Effector CD8-positive, alpha-beta T cell (primary cell): ENCODE measurements at places on chromosomes 7 and 10.

DNA sequence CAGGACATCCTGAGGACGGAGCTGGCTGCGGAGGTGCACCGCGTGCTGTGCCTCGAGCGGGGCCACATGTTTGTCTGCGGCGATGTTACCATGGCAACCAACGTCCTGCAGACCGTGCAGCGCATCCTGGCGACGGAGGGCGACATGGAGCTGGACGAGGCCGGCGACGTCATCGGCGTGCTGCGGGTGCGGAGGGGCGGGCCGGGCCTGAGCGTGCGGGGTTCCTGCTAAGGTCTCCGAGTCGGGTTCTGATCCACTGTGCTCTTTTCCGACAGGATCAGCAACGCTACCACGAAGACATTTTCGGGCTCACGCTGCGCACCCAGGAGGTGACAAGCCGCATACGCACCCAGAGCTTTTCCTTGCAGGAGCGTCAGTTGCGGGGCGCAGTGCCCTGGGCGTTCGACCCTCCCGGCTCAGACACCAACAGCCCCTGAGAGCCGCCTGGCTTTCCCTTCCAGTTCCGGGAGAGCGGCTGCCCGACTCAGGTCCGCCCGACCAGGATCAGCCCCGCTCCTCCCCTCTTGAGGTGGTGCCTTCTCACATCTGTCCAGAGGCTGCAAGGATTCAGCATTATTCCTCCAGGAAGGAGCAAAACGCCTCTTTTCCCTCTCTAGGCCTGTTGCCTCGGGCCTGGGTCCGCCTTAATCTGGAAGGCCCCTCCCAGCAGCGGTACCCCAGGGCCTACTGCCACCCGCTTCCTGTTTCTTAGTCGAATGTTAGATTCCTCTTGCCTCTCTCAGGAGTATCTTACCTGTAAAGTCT, 10.4 kb downstream of the ATG9B start:
- DNase-seq, result peak; percentile 81

- DNase-seq, result no peak
These were observed 83.2 kb downstream of the CAMK1D start for GRCh38 chr10:12432402-12433189.

GRCh38 chr10:72274213-72274729, 547 bp downstream of the DDIT4 start:
- DNase-seq, result no peak

- DNase-seq, result no peak
These were observed 86.6 kb downstream of the NRBF2 start for GRCh38 chr10:63219749-63220148.

DNA sequence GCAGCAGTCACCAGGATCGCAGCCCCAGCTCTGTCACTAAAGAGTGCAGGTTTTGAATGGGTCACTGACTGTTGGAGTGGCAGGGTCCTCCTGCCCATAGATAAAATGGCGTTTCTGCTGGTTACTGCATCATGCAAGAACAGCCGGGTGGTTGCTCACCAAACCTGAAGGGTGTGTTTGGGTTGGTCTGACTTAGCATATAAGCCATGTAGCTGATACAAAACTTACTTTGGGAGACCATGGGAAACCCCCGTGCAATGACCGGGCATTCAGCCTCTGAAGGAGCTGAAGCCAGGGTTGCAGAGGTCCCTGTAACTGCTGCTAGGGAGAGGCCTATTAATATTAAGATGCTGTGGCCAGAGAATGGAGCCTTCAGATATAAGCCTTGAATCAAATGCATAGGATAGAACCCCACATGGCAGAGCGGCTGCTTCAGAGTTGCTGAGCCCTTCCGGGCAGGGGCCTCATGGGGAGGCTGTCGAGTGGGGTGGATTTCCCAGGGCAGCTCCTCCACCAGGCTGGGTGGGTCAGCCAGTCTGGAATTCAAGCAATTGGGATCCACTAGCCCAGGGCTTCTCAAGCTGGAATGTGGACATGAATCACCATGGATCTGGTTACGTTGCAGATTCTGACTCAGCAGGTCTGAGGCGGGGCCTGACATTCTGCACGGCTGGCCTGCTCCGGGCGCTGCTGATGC, 70.9 kb upstream of the CTBP2 start:
- DNase-seq, result no peak

GRCh38 chr10:48670978-48671913, 13.4 kb upstream of the WDFY4 start:
- no peak for DNase-seq

DNA sequence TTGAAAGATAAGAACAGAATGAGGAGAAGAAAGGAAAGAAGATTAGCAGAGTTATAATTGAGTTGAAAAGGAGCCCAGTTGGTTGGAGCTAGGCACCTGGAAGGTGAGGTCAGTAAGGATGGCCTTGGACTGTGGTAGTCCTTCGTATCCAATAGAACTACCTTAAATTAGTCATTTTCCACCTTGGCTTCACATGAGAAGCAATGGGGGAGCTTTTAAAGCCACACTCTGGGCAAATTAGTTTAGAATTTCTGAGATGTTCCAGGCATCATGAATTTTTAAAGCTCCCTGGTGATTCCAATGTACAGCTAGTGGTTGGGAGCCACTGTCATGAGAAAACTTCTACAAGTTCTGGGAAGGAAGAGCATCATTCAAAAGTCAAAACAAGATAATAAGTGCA, 27.3 kb upstream of the CYP3A5 start:
- no peak for DNase-seq

- DNase-seq, result no peak
These were observed 10.9 kb upstream of the PTN start for GRCh38 chr7:137354396-137354795.

- no peak for DNase-seq
These were observed 1.8 kb downstream of the IMPDH1 start for GRCh38 chr7:128407751-128408708.

DNA sequence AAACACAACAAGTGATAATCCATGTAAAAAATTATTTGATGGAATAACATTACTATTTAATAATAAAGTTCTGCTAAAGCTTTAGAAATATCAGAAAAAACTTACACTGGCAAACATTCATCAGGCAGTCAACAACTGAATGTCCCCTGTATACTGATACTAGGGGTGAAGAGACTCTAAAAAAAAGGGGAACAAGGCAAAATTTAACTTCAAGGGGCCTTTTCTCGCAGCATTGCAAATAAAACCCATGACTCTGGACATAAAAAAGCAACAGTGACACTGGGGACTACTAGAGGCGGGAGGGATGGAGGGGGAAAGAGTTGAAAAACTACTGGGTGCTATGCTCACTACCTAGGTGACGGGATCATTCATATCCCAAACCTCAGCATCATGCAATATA, 5.8 kb upstream of the IFRD1 start:
- DNase-seq, result no peak

DNA sequence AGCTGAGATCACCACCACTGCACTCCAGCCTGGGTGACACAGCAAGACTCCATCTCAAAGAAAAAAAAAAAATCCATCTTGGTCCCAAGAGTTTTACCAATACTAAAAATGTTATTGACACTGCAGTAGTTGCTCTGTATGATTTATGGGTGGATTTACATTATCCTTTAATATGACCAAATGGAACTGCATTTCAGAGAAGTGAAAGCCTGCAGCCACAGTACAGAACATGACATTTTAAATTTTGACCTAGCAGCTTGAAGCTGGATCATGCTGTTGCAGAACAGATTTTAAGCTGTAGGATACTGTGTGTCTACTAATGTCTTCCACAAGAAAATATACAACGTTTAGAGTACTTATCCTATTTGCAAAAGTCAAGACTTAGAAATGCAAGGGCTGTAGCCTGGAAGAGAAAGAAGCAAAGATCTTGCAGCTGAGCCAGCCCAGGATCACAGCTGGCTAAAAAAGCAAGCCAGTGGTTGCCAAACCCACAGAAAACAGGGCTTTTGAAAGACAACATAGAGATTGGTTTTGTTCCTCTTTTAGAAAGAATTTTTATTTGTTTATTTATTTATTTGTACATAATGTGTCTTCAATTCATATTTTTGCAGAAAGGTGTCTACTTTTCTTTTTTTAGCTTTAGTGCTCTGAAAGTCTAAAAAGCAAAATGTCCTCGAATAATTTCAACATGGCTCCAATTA, 55.2 kb upstream of the WNT16 start:
- no peak for DNase-seq
